ENCODE measurements at places on chromosomes 7 and 10.

DNA sequence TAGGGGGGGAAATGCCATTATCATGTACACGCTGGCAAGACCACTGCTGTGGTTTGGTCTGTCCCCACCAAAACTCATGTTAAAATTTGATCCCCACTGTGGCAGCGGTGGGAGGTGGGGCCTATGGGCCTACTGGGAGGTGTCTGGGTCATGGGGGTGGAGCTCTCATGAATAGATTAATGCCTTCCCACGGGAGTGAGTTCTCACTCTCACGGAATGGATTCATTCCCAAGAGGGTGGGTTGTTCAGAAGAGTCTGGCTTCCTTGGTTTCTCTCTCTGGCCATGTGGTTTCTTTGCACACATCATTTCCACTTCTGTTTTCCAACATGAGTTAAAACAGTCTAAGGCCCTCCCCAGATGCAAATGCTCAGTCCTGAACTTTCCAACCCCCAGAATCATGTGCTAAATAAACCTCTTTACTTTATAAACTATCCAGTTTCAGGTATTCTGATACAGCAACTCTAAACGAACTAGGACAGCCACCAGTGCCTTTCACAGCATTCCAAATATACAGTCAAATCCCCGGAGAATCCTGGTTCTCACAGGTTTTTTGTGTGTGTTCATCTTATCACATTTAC lies 44.3 kb downstream of the SMURF1 start:
- DNase-seq = no peak

GRCh38 chr7:134307320-134307719 lies 9.4 kb downstream of the SLC35B4 start:
- no peak for DNase-seq

- no peak for DNase-seq
Measured at GRCh38 chr7:141612861-141613260, 61.7 kb downstream of the AGK start.

DNA sequence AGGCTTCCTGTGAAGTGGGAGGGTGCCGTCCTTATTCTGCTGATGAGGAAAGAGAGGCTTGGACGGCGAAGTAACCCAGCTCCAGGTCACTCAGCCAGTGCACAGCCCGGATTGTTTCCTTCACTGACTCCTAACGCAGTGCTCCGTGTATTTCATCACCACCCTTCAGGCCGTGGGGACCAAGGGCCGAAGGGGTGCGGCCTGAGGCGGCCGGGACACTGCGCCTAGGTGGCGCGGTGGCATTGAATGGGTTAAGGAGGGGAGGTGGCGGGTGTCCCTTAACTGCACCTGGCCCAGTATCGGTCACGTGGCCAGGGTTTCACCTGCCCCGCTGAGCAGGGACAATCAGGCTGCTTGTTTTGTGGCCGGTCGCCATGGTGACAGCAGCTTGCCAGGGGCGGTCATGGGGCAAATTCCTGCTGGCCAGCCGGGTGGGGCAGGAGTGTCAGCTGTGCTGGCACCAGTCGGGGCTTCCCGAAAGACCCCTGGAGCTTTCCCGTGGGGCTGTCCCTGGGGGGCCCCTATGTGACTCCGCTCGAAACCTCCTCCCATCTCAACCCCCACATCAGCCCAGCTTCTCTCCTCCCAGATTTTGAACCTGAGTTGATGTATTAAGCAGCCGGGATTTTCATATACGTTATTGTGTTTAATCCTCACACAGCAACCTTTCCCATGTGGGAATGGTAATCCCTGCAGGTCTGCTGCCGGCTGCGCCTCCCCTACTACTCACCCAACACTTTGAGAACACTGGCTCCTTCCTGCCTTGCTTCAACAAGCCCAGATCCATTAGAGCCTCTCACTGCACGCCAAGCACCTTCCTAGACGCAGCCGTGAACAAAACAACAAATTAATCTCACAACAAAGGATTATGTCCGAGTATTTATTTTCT lies 4.4 kb upstream of the ABHD11 start:
- no peak for DNase-seq

- DNase-seq = no peak
Measured at GRCh38 chr7:47948141-47948790, at the start of gene PKD1L1. TSS of gene PKD1L1 (minus strand) at chr7:47948466. CDS start at chr7:47948440, 26 bp downstream.
